Umbilical cord (tissue), 2 donors: ENCODE measurements at places on chromosomes 5 and 9. TPM values are rescaled to one million over a fixed set of nuclear protein-coding genes. Genes with fewer than 3 reads are reported as not detected.

DNA sequence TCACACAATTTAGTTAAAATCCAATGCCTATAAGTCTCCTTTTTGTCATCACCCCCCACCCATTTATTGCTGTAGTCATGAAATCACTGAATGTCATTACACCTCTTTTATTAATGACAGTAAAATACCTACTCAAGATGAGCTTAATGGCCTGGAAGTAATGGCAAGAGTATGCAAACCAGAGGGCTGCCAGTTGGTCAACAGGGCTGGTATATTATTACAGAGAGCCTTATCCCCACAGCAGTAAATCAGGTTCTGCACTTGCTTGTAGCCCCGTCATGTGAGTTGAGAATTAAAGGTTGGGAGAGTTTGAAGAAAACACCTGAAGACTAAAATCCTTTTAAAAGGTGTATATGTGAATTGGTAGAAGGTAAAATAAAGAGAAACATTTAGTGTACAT is 372.4 kb downstream of the MAT2B start:
- no peak for DNase-seq

NPDC1 gene
- 6.5 TPM for total RNA-seq

PPIC gene
- 160 TPM for total RNA-seq

- no peak for DNase-seq
These were observed 193.2 kb upstream of the MAP3K1 start for GRCh38 chr5:56622141-56622540.

- DNase-seq: no peak
These were observed 351 bp downstream of the TRIO start for GRCh38 chr5:14143546-14143840.

GABRA1 gene
- total RNA-seq: 2.9 TPM

DNA sequence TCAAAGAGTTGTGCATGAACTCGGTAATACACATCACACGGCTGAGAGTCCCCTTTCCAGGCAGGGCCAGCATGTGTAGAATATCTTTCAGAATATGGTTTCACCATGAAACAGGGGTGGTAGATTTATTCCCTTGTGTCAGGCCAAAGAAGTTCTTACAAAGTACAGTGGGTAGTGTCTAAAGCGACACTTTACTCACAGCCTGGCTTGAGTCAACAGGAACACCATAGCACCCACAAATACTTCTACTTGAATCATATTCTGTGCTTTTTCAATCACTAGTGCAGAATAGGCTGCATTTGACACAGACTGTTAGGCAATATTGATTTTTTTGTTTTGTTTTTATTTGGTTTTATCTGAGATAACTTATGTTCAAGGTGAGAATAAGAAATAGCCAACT is 12.6 kb downstream of the LSM11 start:
- no peak for DNase-seq

AFAP1L1 gene
- 0.72 TPM for total RNA-seq

GRCh38 chr9:79583952-79584654 is 12.3 kb downstream of the TLE4 start:
- peak; percentile 57 for DNase-seq

- no peak for DNase-seq
These were observed 124.5 kb upstream of the SMIM23 start for GRCh38 chr5:171661143-171661542.

SLC34A3 gene
- not detected for total RNA-seq

ABCA2 gene
- 20.2 TPM for total RNA-seq

- peak; percentile 53 for DNase-seq
These were observed 127.0 kb upstream of the PALM2AKAP2 start for GRCh38 chr9:109652971-109653370.

- DNase-seq: no peak
These were observed 250.4 kb downstream of the NSG2 start for GRCh38 chr5:174295702-174296436.

DNA sequence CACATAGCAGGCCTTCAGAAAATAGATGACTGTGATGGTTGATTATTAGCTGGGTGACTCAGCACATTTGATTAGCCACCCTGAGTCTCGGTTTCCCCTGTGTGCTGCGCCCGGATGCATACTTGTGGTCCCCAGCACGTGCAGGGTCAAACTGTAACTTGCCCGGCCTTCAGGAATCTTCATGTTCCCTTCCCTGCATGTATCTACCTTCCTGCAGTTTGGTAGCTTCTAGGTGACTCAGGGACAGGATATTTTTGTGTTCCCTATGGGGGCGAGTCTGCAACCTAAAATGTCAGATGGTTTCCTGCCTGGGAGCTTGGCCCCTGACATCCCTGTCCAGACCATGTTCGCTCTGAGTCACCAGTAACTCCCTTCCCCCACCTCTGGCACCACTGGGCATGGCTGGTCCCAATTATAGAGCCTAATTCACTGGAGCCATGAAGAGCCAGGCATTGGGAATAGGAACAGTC is 13.2 kb downstream of the PTGS1 start:
- DNase-seq: no peak

SLC36A2 gene
- 1.7 TPM for total RNA-seq

DNA sequence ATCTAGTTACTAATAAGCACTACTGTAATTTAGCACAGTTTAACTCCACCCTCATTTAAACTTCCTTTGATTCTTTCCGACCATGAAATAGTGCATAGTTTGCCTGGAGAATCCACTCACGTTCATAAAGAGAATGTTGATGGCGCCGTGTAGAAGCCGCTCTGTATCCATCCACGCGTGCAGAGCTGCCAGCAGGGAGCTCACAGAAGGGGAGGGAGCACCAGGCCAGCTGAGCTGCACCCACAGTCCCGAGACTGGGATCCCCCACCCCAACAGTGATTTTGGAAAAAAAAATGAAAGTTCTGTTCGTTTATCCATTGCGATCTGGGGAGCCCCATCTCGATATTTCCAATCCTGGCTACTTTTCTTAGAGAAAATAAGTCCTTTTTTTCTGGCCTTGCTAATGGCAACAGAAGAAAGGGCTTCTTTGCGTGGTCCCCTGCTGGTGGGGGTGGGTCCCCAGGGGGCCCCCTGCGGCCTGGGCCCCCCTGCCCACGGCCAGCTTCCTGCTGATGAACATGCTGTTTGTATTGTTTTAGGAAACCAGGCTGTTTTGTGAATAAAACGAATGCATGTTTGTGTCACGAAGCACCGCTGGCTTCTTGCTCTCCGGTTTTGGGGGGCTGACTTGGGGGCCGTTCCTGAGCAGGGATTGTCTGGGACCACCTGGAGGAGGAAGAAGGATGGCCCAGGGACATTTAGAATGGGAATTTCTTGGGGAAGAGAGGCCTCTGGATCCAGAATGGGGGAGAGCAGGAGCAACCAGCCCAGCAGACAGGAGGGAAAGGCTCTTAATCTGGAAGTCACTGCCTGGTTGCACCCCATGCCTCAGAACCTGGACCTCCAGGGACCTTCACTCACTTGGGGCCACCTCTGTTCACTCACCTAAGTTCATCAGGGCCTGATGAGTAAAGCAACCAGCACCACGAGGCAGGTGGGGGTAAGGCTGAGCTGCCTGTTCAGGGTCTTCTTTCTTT is 35.4 kb downstream of the CXXC5 start:
- no peak for DNase-seq

GFI1B gene
- 0.48 TPM for total RNA-seq

GRCh38 chr9:2727966-2728613 is 10.8 kb downstream of the KCNV2 start:
- DNase-seq: peak; percentile 43

XRCC4 gene
- 8.7 TPM for total RNA-seq

GRCh38 chr9:88041447-88041846 is 67.1 kb upstream of the CDK20 start:
- peak; percentile 35 for DNase-seq

PGM5 gene
- 194 TPM for total RNA-seq

DNA sequence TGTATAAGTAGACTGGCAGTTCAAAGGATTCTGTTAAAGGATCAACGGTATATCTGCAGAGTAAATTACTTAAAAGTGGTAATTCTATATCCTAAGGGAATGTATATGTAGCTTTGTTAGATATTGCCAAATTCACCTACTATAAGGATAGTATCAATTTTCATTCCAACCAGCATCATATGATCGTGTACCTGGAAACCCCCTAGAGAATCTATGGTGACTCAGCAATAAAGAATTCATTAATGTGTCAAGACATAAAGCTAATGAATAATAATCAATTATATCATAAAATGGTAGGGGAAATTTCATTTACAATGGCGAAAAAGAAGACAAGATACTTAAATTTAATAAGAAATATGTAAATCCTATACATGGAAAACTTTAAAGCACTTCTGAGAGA is 234.1 kb upstream of the ACTBL2 start:
- no peak for DNase-seq

- no peak for DNase-seq
These were observed 193.5 kb downstream of the CD180 start for GRCh38 chr5:67002832-67003684.

AK8 gene
- 0.48 TPM for total RNA-seq

DNA sequence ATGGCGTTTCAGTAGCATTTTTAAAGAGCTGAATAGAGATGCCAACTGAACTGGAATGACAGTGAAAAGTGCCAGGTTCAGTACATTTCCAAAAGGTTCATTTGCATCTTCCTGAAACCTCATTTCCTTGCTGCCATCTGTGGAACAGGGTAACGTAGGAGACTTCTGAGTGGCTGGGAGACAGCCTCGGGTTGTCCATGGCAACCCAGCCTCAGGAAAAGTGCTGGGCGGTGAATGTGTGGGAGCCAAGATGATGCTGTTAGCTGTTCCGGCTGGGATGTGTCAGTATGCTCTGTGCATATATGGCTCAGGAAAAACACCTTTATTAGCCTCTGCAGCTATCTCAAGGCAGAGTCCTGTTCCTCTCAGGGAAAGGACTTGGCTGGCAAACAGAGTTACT is 87.5 kb downstream of the KLHL3 start:
- peak; percentile 13 for DNase-seq

GRCh38 chr5:113264046-113264445 is 170.7 kb downstream of the TSSK1B start:
- peak; percentile 68 for DNase-seq

GRCh38 chr5:38911933-38912332 is 66.1 kb downstream of the OSMR start:
- no peak for DNase-seq

PCDHA13 gene
- 2.6 TPM for total RNA-seq

- DNase-seq: peak; percentile 91
These were observed 90.5 kb upstream of the TNC start for GRCh38 chr9:115208501-115208900.

GRCh38 chr5:103487822-103488493 is 74.6 kb downstream of the NUDT12 start:
- no peak for DNase-seq

CDH9 gene
- 6.5 TPM for total RNA-seq

DNA sequence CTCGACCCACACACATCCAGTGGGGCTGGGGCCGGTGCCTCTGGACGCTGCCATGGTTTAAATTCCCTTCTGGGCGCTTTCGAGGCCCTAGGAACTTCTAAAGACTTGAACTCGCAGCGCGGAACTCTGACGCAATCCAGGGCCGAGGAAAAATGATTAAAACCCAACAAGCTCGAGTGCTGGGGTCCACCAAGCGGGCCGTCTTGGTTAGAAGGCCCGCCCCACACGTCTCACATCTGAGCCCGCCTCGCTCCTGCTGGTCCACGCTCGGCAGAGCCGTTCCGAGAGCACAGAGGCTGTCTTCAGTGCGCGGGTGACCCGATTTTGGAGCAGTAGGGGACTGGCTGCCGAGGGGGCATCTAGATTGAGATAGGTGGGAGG is 1.5 kb downstream of the CRHBP start:
- no peak for DNase-seq

TMEM252 gene
- 0.96 TPM for total RNA-seq
